ENCODE measurements at places on chromosomes 13 and 19. TPM values are rescaled to one million over a fixed set of nuclear protein-coding genes. Genes with fewer than 3 reads are reported as not detected.

DNA sequence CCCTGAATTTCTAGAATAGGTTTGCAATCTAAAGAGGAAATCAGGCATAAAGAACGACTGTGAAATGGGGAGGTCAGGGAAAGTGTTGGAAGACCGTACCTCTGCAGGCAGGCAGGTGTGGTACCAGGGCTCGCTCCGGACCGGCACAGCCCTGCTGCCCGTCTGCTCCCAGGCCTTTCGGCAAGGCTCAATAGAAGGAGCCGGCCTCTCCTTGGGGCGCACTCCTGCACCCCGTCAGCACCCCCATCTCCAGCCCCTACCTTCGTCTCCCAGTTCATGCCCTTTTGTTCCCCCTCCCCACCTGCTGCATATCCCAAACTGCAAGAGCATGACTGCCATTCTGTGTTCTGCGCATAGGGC, 139.8 kb upstream of the SOX1 start:
- DNase-seq, result no peak

DNA sequence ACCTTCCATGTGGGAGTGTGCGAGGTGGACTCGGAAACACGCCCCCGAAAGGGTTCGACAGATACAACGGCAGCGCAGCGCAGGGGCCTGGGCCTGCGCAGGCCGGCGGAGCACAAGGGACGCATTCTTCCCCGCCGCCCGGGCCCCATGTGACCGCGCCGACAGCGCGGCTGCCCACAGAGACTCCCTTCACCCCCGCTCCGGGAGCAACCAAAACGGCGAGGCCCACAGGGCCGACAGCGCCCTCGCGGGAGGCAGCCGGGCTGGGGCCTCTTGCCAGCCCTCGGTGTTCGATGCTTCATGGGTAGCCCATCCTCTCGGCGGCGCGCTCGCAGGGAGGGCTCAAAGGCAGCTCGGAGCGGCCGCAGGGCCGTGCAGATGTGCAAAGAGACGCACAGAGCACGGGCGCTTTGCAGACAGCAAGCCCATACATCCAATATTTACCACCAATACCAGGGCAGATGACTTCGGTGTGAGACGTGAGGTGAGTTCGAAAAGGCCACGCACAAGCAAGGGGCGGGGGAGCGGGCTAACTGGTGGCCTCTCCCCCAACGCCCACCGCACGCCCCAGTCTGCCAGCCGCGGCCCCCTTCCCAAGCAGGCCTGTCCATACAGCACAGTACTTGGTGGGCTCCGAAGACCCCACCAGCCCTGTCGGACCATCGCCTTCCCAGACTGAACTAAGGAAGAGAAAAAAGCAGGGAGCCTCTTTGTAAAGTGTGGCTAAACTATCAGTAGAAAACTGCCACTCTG, 89.9 kb downstream of the CRYL1 start:
- peak; percentile 48 for DNase-seq

DNA sequence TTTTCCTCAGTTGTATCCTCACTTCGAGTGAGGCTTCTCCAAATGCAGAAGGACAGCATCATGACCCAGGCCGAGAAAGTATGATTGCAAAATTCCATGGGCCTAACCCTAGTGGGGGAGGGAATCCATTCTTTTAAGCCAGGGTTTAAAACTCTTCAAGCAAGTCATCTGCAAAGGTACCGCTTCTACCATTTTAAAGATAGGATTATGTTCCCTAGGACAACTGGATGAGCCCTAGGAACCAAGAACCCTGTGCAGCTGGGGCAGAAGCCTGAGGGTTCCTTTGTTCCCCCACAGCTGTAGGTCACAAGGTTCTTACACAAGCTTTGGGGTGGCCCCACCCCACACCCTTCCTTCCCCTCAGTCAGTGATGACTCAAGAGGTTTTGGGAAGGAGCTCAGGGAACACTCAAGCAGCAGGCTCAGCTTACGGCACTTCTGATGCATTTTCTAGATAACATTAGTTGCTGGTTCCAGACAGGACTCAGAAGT, 13.5 kb downstream of the ARL11 start:
- peak; percentile 49 for DNase-seq

- peak; percentile 98 for DNase-seq
Measured at GRCh38 chr19:36054733-36055686, at the start of gene WDR62. WDR62 (plus strand) TSS chr19:36054897; CDS start chr19:36054972, 75 bp downstream.

- DNase-seq, result no peak
Measured at GRCh38 chr13:60329221-60329923, 67.6 kb upstream of the TDRD3 start.

DNA sequence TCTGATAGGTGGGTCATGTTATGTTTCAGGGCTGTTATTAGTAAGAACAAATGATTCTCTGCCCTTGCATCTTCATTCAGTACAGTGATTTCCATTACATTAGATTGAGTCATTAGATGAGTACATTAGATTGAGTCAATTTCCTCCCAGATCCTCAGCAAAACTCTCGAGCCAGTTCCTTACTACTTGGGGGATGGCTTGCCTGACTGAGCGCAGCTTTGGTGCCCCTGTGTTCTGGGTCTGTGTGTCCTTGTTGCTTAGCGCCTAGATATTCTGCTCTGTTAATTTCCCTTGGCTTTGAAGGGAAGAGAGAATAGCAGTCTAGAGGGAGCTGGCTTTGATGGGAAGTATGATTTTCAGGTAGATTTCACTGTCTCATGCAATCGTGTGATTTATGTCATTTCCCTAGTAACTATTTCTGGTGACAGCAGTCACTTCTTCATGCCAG, 19.1 kb upstream of the SCEL start:
- DNase-seq, result no peak

- no peak for DNase-seq
Measured at GRCh38 chr19:2309734-2310362, 1.9 kb upstream of the LINGO3 start.

DNA sequence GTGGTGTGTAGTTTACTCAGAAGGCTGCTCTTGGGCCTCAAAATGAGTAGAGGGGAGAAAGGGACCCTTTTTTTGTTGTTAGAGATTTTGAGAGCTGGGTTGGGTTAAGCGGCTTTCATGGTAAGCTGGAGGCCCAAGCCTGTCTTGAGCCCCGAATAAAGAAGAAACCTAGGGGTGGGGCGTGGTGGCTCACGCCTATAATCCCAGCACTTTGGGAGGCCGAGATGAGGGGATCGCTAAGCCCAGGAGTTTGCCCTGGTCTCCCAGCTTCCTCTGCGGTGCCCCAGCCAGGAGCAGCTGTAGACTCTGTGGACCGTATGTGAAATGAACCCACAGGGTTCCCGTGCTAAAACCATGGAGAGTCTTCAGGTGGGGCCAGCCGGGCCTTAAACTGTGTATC, 56.1 kb downstream of the KDM4B start:
- DNase-seq, result no peak

GRCh38 chr19:6752256-6753177, 13.0 kb downstream of the TRIP10 start:
- DNase-seq, result no peak

GRCh38 chr13:31094331-31095015, 67.2 kb downstream of the HSPH1 start:
- DNase-seq, result no peak

DNA sequence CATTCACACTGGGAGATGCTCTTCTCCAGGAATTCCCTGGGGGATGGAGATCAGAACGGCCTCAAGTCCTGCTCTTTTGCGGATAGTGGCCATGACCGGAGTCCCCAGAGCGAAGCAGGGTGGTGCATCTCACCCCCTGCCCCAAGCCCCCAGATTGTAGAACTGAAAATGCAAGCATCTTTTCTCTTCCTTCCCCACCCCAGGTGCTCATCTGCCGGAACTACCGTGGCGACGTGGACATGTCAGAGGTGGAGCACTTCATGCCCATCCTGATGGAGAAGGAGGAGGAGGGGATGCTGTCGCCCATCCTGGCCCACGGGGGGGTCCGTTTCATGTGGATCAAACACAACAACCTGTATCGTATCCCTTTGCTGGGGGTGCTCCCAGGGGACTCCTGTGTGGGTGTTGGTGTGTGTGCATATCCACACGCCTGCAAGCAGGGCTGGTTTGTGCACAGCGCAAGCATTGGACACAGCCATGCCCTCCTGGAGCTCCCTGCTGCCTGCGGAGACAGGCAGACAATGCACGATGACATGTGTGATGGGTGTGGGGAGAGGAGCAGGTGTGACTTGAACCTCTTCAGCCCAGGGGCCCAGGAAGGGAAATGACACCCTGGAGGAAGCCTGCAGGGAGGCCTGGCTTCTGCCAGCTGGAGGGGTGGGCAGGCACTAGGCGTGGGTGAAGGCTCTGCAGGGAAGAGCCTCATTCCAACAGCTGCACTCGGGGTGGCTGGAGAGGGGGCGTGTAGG, 5.7 kb downstream of the AP1M1 start:
- DNase-seq, result no peak

- no peak for DNase-seq
Measured at GRCh38 chr13:107395927-107396662, 819.2 kb downstream of the LIG4 start.

DNA sequence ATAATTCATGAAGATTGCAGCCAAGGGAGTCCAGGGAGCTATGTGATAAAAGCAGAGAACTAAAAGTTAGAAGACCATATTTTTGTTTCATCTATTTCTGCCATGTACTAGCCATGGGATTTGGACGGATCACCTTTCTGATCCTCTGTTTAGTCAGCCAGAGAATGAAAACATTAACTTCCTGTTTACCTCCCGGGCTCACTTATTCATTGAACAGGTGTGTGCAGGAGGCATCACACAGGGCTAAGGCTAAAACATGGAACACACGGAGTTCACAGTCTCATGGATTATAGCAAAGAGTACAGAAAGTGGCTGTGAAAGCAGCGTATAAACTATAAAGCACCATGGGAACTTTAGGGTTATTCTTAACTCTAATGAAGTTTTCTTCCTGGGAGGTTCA, 96.8 kb downstream of the GPR12 start:
- DNase-seq, result no peak

GRCh38 chr19:33052352-33052972, 12.2 kb downstream of the RHPN2 start:
- no peak for DNase-seq

- no peak for DNase-seq
Measured at GRCh38 chr13:92500192-92500591, 726.4 kb upstream of the GPC6 start.

DNA sequence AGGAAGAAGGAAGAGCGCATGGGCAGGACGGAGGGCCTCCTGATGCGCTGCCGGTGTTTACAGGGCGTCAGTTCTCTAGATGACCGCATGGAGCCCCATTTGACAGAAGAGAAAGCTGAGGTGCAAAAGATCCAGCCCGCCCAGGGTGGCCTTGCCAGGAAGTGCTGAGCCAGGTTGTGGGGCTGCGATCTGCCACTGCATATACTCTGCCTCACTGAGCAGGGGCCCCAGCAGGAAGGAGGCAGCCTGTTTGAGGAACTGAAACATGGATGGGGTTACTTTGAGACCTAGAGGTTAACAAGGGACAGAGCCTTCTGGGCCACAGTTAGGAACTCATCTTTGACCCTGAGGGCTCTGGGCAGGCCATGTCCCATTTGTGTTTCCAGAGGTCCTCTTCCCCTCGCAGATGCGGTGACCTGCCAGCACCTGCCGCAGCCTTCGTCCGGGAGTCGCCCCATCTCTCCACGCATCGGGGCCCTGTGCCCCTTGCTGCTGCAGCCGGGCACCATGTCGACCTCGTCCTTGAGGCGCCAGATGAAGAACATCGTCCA, 3.2 kb downstream of the EPN1 start:
- peak; percentile 78 for DNase-seq

GRCh38 chr19:7488736-7489353, at the start of gene PEX11G:
PEX11G (minus strand) TSS chr19:7489035; CDS start chr19:7489010, 25 bp downstream.
- peak; percentile 93 for DNase-seq

DNA sequence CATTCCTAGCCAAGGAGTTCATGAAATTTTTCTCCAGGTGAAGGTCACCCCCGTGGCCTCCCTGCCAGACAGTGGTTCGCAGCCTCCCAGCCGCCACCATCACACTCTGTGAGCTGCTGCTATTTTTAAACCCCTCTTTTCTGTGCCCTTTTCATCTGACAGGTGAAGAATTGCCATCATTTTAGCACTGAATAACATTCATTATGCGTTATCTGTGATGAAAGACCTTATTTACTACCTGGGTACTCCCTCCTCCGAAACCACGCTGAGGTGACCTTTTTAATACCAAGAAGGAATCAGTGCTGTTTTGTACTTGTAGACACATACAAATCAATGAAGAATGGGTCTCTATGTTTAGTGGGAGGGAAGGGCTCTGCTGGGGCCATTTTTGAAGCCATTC, 148.9 kb upstream of the GPR12 start:
- DNase-seq, result no peak

DNA sequence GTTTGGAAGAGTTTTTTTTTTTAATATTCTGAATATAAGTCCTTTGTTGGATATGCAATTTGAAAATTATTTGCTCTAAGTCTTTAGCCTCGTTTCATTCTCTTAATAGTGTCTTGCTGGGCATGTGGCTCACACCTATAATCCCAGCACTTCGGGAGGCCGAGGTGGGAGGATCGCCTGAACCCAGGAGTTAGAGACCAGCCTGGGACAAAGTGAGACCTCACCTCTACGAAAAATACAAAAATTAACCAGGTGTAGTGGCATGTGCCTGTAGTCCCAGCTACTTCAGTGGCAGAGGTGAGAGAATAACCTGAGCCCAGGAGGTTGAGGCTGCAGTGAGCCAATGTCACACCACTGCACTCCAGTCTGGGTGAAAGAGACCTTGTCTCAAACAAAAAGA, 87.3 kb upstream of the UBAC2 start:
- no peak for DNase-seq

- peak; percentile 27 for DNase-seq
Measured at GRCh38 chr19:48553676-48554384, 1.9 kb downstream of the SULT2B1 start.

The ZNF468 gene
- 7.6 TPM for total RNA-seq

The RASGRP4 gene
- 3.2 TPM for total RNA-seq

The ZNF583 gene
- 5.6 TPM for total RNA-seq

The LILRB2 gene
- 4.8 TPM for total RNA-seq

The GZMM gene
- total RNA-seq, result 0.32 TPM

The DLL3 gene
- not detected for total RNA-seq

The LILRB1 gene
- total RNA-seq, result 2.7 TPM

All from right cardiac atrium (tissue), 5 donors.